ENCODE measurements at places on chromosomes 6 and 20.

DNA sequence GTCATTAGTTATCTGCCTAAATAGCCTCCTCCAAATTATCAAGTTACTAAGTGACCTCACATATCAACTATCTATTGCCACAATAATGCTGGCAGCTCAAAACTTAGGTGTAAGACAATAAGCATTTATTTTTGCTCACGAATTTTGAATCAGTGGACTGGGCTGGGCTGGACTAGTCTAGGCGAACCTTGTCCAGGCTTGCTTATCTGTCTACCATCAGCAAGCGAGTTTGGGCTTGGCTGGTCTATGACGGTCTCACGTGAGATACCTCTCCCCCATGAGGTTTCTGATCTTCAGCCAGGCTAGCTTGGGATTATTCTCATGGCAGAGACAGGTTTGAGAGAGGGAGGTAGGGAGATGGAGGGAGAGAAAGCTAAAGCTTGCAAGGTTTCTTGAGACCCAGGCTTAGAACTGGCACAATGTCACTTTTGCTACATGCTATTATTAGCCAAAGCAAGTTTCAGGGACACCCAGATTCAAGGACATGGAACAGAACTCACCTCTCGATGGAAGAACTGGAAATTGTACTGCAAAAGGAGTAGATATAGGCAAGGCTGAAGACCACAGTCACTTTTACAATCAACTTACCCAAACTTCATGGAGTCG, 80.9 kb downstream of the WASF1 start:
- no peak for DNase-seq

DNA sequence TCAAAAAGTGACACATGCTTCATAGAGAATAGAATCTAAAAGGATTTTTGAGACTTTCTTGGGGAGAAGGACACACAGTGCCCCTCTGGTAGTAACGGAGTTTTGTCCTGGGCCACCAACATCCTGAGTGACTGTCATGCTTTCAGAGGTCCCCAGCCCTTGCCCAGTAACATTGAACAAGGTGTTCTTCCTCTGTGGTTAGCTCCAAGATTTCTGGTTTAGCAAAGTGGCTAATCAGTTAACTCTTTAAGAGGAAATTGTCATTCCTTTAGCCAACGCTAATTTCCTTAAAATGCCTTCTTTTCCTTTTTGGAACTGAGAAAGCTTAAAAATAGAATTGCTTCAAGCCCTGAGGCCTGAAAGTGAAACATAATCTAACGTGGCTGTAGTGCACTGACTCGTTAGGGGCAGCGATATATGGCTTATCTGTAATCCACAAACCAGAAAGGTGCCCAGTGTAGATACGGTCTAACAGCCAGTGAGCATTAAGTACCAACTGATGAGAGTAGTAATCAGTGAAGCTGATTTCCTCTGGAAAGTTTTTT, 7.8 kb downstream of the E2F3 start:
- DNase-seq: no peak

GRCh38 chr20:61065853-61066252, 186.2 kb upstream of the CDH4 start:
- DNase-seq: no peak

DNA sequence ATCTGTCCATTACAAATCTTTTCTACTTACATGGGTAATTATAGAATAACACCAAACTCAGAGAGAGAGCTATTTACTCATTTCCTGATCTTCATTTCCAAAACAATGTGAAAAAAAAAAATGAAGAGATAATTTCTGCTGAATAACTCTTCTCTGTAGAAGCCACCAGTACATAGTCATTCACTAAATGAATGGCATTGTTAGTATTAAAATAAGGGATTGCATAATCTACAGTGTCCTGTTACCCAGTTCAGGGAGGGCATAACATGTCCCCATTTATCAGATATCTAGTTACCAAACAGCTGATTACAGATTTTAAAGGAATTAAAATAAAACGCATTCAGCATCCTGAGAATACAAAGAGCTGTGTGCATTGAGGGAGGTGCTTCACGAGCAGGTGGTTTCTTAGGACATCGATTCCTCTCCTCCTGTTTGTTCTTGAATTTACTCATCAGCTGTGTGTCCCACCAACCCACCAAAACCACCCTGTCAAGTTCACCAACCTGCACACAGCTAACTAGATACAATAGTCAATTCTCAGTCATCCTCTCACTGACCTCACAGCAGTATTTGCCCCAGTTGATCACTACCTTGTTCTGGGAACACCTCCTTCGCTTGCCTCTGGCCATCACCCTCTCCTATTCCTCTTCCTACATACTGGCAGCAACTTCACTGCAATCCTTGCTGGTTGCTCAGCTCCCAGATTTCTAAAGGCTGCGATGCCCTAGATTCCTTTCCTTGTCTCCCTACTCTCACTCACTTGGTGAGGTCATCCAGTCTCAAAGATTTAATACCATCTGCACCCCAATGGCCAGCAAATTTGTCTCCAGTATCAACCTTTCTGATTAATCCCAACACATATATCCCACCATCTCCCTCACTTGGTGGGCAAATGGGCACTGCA, 18.7 kb downstream of the CNKSR3 start:
- no peak for DNase-seq

GRCh38 chr6:156691018-156691417, 86.2 kb upstream of the ARID1B start:
- DNase-seq: no peak

DNA sequence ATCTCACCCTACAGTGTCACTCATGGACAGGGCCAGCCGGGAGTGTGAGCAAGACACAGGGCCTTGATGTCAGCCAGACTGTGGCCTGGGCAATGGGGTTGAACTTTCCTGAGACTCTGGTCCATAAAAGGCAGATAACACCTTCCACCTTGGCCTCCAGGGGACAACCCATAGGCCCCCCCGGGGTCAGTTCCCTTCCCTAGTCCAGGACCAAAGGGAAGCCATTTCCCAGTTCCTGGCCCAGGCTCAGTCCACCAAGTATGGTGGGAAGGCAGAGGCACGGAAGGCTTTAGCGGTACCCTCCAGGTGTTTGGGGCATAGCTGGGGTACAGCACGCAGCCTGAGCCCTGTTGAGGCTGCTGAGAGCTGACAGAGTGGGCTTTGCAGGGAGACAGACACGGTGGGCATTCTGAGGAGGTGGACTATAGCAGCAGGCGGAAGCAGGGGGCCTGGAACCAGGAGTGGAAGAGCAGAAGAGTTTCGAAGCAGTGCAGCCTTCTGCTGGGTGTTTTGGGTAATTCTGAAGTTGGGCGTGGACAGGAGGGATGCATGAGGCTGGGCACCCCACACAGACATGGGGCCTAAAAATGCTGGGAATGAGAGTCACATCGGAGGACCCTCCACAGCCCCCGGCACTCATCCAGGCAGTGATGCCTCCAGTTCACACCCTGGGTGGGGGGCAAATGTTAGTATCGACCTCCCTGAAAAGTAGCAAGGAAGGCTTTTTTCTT, 43.9 kb upstream of the CD93 start:
- DNase-seq: no peak

GRCh38 chr20:21509597-21510371, 4.1 kb downstream of the NKX2-2 start:
- no peak for DNase-seq

DNA sequence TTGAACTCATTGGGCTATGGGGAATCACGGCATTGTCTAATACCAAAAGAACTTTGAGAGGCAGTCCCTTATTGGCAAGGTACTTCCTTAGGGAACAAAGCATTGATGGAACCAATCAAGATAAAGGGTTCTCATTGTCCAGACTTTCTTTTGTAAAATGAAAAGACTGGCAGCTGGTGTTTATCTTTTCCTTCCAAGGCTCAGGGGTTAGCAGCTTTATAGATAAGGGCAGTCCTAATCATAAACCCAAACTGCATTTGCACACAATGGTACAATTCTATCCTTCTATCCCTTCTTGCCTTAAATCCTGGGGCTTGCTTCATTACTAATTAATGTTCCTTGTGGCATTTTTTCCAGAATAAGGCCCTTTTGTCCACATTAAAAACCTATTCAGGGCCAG, 28.6 kb downstream of the CDK19 start:
- DNase-seq: no peak

DNA sequence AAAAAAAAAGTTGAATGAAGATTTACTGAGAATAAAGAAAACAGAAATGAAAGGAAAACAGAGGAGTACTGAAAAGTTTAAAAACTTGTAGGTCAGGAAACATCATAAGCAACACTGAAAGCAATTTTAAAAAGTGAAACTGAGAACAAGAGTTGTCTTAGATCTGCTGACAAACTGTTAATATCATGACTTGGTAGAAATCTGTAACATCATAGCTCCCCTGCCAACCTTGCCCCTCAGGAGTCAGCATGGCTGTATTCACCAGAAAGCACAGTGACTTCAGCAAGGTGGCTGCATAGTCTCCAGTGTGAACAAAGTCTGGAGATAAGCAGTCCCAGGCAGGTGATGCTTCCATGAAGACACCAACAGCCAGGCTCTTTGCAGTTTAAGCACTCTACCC, 5.3 kb downstream of the NAA20 start:
- DNase-seq: no peak

GRCh38 chr6:13273931-13274706, 54.2 kb downstream of the TBC1D7 start:
- peak; percentile 86 for DNase-seq

GRCh38 chr20:58251979-58252591, 23.6 kb upstream of the ANKRD60 start:
- DNase-seq: no peak

GRCh38 chr20:4091490-4092479, 76.4 kb upstream of the RNF24 start:
- DNase-seq: peak; percentile 35

- DNase-seq: no peak
Measured at GRCh38 chr6:71387179-71387578, 98.6 kb downstream of the OGFRL1 start.

DNA sequence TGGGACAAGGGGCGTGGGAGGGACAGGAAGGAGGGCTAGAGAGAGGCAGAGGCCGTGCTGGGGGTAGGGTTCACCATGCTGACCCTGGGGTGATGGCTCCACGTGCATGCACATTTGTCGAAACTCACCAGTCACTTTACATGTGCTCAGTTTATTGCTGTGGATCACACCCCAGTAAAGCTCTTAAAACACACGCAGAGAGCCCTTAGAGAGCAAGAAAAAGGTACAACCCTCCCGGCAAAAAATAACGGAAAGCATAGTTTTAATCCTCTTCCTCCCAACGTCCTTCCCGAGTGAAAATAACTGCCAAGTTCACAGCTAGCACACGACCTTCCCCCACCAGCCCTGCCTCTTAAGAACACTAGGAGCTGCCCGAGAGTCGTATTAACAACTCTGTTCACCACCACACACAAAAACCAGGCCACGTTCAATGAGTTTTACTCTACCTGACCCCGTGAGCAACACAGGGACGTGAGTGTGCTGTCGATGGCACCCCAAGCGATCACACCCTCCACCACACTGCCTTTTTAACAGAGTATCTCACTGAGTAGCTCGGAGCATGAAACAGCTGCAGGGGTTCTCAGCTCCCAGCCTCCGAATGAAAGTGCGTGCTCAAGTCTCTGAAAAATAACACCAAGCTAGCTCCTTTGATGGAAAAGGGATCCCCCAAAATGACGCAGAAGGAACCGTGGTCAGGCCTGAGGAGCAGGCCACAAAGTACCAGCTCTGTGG, 39.7 kb downstream of the TAF4 start:
- peak; percentile 24 for DNase-seq

GRCh38 chr6:90939906-90940305, 353.0 kb upstream of the MAP3K7 start:
- DNase-seq: no peak

- DNase-seq: no peak
Measured at GRCh38 chr6:108760126-108761050, 87.8 kb upstream of the ARMC2 start.

GRCh38 chr20:51042657-51043247, 19.8 kb upstream of the KCNG1 start:
- DNase-seq: no peak

GRCh38 chr6:52160472-52161104, 25.6 kb upstream of the IL17A start:
- no peak for DNase-seq

DNA sequence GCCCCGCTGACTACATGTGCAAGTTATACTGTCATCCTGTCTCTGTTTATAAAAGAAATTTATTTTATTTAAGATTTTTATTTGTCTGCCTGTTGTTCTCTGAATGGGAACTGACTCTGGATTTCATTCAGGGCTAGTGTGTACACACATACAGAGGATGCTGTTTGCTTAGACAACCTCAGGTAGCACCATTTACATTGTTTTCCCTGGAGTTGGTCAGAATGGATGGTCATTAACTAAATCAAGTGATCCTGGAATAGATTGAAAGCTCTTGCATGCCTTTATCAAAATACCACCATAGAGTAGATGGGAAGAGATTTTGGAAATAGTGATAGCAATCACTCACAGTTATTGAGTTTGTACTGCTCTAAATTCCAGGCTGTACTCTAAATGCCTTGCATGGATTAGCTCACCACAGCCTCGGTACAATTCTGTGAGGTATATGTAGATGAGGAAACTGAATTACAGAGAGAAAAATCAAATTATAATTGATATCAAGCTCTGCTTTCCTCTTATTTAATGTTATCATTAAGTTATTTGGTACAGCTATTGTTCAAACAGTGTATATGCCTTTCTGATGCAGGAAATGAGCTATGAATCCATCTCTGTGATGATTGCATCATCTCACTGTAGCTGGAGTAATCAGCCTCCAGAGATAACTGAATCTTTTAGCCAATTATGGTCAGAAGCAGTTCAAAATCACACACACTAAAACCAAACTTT, 51.9 kb downstream of the RNF217 start:
- DNase-seq: no peak

GRCh38 chr6:2181567-2181966, 63.8 kb downstream of the GMDS start:
- DNase-seq: no peak

GRCh38 chr20:61797200-61797599, 268.5 kb downstream of the TAF4 start:
- no peak for DNase-seq

DNA sequence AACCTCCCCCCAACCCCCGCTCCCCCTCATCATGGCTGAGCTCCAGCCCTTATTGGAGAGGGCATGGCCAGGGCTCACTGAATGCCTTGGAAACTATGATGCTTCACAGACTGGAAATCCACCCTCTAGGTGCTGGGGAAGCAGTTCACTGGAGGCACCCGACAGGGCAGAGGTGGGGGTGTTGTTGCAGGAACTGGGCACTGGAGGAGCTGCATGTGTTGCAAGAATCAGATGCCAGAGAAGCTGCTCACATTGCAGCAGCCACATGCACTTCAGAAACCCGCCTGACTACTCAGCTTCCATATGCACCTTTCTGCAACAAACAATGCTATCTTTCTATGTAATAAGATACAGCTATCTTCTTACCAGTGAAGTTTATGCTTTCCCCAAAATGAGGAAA, 7.9 kb upstream of the TBPL1 start:
- no peak for DNase-seq

DNA sequence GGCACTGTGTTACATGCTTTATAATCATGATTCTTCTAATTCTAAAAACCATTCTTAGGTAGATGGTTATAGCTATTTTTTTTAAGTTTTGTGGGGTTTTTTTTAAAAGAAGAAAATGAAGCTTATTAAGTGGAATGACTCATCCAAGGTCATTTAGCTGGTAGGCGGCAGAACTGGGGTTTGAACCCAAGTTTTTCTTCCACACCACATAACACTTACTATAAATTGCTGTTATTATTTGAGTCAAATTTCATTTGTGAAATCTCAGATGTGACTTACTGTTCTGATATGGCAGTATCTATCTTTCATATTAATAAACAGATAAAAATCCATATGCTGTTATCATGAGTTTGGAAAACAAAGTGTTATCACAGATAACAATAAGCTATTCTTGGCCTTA, 10.4 kb upstream of the COL10A1 start:
- DNase-seq: no peak

All from CD4-positive, alpha-beta T cell treated with Interleukin-4 for 1 hour (primary cell).